ENCODE measurements at places on chromosomes 3 and 15.
A peak's percentile ranks its signal among the peaks of the same experiment; 100 is the strongest.

DNA sequence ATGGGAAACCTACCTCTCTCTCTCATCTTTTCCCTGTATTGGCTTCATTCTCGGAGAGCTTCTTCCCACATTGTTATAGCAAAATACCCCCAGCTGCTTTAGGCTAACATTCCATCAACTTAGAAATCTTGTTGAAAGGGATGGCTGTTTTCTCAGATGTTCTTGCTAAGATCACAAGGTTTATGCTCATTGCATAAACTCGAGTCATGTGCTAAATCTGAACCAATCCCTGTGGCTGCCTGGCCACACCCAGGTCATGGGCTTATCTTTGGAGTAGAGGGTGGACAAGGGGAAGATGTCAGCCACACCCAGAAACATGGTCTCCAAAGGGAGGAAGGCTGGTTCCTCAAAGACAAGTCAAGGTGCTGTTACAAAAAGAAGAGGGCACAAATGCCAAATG is 150.6 kb upstream of the UMPS start:
- DNase-seq, result no peak

GRCh38 chr3:123783811-123784210 is 100.3 kb downstream of the MYLK start:
- DNase-seq, result no peak

GRCh38 chr15:49045751-49046219 is 461 bp downstream of the SECISBP2L start:
- peak; percentile 28 for DNase-seq

GRCh38 chr3:70970171-70970570 is 613.4 kb downstream of the FOXP1 start:
- no peak for DNase-seq

DNA sequence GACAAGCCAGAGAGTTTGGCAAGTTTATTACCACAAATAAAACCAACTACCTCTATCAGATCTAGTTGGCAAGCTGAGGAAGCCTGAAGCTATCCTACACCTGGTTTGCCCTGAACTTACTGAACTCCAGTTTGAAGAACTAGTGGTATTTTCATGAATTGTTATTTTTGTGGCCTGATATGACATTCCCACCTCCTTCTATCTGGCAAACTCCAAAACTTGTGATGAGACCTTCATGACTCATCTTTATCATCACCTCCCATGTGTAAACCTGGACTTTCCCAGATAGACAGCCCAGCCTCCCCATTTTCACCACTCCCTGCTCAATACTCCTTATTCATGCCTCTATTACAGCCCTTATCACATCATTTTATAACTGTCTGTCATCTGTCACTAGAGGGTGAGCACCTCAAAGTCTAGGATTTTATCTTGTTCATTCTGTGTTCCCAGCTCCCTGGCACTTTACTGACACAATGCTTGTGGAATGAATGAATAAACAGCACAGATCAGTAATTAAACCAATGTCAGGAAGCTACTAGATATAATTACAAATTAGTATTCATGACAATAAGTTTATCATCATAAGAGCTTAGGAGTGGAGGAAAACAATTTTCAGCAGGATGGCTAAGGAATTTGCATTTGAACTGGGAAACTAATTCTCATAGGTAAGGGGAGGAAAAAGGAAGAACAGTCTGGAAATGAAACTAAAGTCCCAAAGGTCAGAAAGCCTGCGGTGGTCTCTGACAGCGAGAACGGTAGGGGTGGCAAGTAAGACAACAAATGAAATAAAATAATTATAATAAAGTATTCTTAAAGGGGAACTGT is 13.2 kb upstream of the TRANK1 start:
- DNase-seq, result no peak

- DNase-seq, result no peak
Observed at GRCh38 chr3:19994796-19995195, 17.3 kb downstream of the PP2D1 start.

GRCh38 chr3:135018149-135018923 is 223.3 kb downstream of the EPHB1 start:
- no peak for DNase-seq

DNA sequence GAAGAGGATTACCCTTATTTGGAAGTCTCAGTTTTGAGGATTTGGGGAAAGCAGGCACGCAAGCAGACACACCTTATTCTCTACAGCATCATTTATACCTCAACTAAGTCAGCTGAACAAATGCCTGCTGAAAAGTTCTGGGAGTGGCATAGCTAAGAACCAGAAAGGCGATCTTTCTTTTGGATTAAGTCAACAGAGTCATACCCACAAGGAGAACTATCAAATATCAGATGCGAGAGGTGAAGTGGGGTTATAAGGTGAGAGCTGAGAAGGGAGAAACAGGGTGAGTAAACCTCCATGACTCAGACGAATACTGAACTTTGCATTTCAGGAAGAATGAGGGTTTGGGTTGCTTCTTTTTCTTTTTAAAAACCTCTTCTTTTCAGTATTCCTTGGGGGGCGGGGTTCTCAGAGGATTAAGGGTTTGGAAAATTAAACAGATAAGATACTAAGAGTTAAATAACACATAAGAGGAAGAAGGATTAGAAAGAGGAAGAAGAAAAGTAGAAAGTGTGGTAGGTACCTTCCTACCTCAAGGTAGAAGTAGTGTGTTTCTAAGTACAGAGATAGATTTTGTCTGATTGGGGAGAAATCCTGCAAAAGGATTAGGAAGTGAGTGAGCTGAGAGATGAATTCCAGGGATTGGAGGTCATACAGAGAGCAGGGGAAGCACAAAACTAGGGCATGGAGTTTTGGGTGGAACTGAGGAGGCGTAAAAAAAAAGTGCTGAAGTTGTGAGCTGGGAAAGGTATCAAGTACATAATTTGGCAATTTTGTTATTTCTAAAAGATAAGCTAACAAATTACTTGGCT is 41.3 kb upstream of the ICE2 start:
- no peak for DNase-seq

- DNase-seq, result no peak
Observed at GRCh38 chr3:9647450-9647849, 1.9 kb upstream of the MTMR14 start.

DNA sequence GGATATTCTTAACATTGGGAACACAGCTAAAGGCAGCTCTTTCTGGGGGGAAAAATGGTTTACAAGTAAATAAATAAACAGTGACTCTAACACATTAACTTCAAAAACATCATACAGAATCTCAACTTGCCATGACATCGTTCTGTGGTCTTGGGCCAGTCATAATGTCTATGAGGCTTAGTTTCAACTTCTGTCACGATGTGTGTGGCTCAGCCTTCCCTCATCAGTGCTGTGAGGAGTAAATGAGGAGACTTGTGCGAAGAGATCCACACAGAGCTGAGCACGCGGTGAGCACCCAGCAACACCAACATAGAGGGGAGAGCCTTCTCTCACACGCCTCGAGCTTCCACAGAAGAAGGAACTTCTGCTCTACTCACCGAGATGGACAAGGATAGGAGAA is 49.0 kb downstream of the DZIP1L start:
- DNase-seq, result no peak

DNA sequence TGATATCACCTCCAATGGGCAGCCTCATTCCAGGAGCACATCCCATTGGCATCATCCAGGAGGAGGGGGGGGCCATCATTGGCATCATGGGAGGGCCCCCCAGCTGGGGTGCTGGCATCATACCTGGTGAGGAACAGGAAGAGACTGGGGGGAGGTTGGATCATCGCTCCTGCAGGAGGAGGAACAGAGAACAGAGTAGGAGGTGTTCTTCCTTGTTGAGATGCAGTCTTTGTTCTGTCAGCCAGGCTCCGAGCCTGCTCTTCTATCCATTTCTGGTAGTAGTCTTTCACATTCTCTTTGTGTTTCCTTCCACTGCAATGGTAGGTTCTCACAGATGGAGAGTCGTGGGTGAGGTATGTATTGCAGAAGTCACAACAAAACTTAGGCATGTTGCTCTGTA is 16.7 kb upstream of the ERICH6 start:
- DNase-seq, result no peak

GRCh38 chr3:164852866-164853265 is 225.4 kb downstream of the SI start:
- DNase-seq, result no peak

DNA sequence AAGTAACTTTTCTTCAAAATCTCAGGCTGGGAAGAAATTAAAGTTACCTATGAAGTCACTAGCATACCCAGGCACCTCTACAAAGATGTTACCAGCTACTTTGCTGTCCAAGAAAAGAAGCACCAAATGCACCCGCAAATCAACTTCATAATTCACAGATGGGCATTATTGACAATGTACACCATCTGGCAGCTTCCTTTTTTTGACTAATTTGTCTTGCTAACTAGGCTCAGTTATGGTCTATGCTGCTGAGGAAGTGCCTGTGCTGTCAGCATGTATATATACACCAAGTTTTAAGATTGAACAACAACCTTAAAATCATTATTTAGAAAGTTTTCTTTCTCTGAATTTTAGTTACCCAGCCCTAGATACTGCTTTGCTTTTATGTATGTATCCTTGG is 93.8 kb downstream of the NSUN3 start:
- DNase-seq, result no peak

GRCh38 chr3:115254492-115255196 is 107.6 kb upstream of the ZBTB20 start:
- DNase-seq, result no peak

DNA sequence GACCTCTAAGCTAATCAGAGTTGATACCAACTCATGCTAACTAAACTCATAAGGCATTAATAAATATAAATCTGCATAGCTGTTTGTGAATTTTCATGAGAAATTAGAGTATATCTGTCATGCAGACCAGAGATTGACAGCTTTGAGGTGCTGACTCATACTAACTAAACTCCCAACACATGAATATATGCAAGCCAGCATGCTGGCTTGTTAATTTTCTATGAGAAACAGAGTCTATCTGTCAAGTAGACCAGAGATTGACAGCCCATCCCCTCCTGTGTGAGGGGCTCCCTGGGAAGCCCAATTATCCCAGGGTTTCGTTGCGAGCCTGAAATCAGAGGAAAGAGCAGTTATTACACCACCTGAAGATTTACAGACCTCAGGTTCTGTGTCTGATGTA is 69.3 kb downstream of the CD47 start:
- DNase-seq, result no peak

DNA sequence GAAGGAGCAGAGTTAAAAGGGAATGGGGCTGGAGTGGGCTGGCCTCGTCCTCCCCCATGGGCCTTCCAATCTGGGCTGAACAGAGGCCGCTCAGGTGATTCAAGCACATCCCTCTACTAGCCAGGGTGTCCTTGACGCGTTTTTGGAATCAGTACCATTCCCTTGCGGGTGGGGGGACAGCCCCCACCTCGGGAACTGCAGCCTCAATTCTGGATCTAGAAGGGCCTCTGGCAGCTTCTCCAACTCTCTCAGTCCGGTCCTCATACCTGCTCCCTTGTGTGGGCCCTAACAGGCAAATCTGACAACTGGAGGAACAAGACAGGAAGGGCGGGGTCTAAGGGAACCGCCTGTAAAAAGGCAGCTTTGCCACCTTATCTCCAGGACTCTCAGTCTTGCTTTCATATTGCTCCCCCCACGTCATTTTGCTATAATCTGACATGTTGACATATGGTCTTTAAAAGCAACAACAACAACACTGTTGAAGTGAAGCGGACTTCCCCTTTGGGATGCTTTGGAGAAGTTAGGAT is 802 bp upstream of the CHRNB4 start:
- no peak for DNase-seq

- no peak for DNase-seq
Observed at GRCh38 chr15:57505056-57505715, 86.5 kb upstream of the MYZAP start.

- no peak for DNase-seq
Observed at GRCh38 chr3:41220906-41221677, 21.8 kb downstream of the CTNNB1 start.
